Forelimb muscle (tissue), 1 donor: ENCODE measurements at places on chromosomes 1 and 21. TPM values are rescaled to one million over a fixed set of nuclear protein-coding genes. Genes with fewer than 3 reads are reported as not detected.

FAM20B gene
- polyA plus RNA-seq = 23.5 TPM

OR2L5 gene
- not detected for polyA plus RNA-seq

ADAMTSL4 gene
- polyA plus RNA-seq = 52.0 TPM

OR2L13 gene
- not detected for polyA plus RNA-seq

GCSAML gene
- 0.11 TPM for polyA plus RNA-seq

INSRR gene
- polyA plus RNA-seq = 0.70 TPM

KRTAP21-2 gene
- not detected for polyA plus RNA-seq

OVAAL gene
- polyA plus RNA-seq = 0.09 TPM

COL11A1 gene
- 31.6 TPM for polyA plus RNA-seq

CAMK1G gene
- not detected for polyA plus RNA-seq

PDIK1L gene
- 6.0 TPM for polyA plus RNA-seq

C1orf53 gene
- 1.8 TPM for polyA plus RNA-seq

EFNA4 gene
- polyA plus RNA-seq = 6.5 TPM

SPATA1 gene
- 1.9 TPM for polyA plus RNA-seq

LCE1F gene
- polyA plus RNA-seq = not detected

KCNK1 gene
- 1.3 TPM for polyA plus RNA-seq

MAGOH gene
- 41.6 TPM for polyA plus RNA-seq

RNU1-3 gene
- not detected for polyA plus RNA-seq

ERG gene
- polyA plus RNA-seq = 16.4 TPM

CHTOP gene
- 98.0 TPM for polyA plus RNA-seq

C21orf91 gene
- 15.2 TPM for polyA plus RNA-seq

ENO1 gene
- 341 TPM for polyA plus RNA-seq

SPRR2B gene
- polyA plus RNA-seq = not detected

NAXE gene
- 26.2 TPM for polyA plus RNA-seq
